ENCODE measurements at places on chromosomes 5 and 9. TPM values are rescaled to one million over a fixed set of nuclear protein-coding genes. Genes with fewer than 3 reads are reported as not detected.

DNA sequence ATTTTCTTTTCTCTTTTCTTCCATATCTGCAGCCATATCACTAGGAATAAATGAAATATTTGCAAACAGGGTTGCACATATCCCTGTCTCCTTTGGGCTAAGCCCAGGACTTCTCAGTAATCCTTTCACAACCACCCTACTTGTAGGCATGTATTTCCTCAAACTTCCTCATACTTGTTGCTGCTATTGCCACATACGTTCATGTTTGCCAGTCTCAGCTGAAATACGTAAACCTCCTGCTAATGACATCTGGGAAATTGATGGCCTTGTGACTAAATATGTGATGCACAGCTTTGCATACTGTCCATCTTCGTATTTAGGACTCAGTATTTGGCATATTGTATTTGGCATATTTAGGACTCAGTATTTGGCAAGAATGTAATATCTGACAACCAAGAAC lies 224.6 kb downstream of the PLK2 start:
- no peaks in the 10 kb centered on the region for H3K36me3 ChIP-seq
- no peak overlapping the region for H3K27ac ChIP-seq
- no peak overlapping the region for H3K4me3 ChIP-seq

DNA sequence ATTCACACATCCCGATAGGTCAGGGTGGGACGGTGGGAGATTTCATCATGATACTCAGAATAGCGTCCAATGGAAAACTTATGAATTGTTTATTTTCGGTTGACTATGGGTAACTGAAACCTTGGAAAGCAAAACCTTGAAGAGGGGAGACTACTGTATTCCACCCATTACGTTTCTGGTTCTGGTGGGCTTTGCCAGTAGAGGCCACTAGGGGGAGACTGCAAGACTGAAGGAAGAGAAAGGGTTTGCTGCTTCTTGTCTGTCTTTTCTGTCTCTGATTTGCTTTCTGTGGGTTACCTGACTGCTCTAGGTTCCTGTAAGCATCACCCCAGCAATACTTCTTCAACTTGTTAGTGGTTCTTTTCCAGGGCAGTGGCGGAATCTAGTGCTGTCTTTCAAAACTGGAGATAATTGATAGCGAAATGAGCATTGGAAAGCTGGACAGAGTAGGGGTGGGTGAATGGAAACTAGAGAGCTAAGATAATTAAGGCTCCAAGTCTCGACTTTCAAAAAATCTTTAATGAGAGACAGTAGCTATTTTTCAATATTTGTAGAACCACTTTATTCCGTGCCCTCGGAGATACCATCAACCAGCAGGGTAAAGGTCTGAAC lies 27.0 kb downstream of the GRIN3A start:
- no peak overlapping the region for H3K27ac ChIP-seq
- H3K27me3 ChIP-seq: no peaks in the 10 kb centered on the region
- DNase-seq: no peak
- H3K4me1 ChIP-seq: no peaks in the 10 kb centered on the region

- H3K4me1 ChIP-seq: no peaks in the 10 kb centered on the region
- H3K4me3 ChIP-seq: no peak overlapping the region
- H3K36me3 ChIP-seq: no peaks in the 10 kb centered on the region
- no peak overlapping the region for H3K27ac ChIP-seq
Measured at GRCh38 chr5:142191776-142192175, 83.2 kb downstream of the NDFIP1 start.

GRCh38 chr9:35910613-35911359 lies 1.5 kb downstream of the SPAAR start:
- no peaks in the 10 kb centered on the region for H3K4me1 ChIP-seq
- H3K27ac ChIP-seq: no peak overlapping the region
- H3K36me3 ChIP-seq: no peaks in the 10 kb centered on the region
- no peak overlapping the region for H3K4me3 ChIP-seq
- H3K27me3 ChIP-seq: no peaks in the 10 kb centered on the region

DNA sequence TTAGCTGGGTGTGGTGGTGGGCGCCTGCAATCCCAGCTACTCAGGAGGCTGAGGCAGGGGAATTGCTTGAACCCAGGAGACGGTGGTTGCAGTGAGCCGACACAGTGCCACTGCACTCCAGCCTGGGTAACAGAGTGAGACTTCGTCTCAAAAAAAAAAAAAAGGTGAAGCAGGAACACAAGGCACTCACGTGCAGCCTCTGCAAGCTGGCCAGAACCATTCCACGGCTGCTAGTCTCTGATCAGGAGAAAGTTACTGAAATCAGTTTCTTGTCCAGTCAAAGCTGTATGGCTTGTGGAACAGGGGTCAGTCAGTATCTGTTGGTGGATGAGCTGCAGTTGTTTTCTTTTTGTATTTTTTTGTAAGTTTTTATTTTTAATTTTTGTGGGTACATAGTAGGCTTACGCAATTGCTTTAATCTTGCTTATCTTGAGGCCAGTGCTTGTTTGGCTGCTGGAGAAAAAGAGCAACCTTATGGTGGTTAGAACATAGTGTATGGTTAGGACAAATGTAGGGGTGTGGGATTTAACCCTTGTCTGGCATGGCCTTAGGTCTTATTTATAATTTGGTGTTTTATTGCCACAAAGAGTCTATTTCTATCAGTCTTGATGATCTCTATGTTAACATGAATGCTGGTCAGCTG lies 32.7 kb upstream of the GTF2H2C start:
- H3K27ac ChIP-seq: no peak overlapping the region

- no peak overlapping the region for H3K27ac ChIP-seq
- no peaks in the 10 kb centered on the region for H3K36me3 ChIP-seq
- no peak overlapping the region for H3K4me3 ChIP-seq
- H3K27me3 ChIP-seq: no peaks in the 10 kb centered on the region
Measured at GRCh38 chr9:30299126-30299780, 2085.2 kb upstream of the ACO1 start.

- H3K27ac ChIP-seq: peak overlapping the region; percentile 22
- no peaks in the 10 kb centered on the region for H3K36me3 ChIP-seq
- peak; percentile 49 for DNase-seq
- H3K4me3 ChIP-seq: peak overlapping the region; percentile 36
Measured at GRCh38 chr9:137461663-137462395, 2.7 kb upstream of the NSMF start.

GRCh38 chr9:93861736-93862358 lies 93.3 kb downstream of the BARX1 start:
- H3K4me3 ChIP-seq: no peak overlapping the region
- no peak overlapping the region for H3K27ac ChIP-seq
- no peaks in the 10 kb centered on the region for H3K4me1 ChIP-seq
- H3K27me3 ChIP-seq: no peaks in the 10 kb centered on the region
- no peaks in the 10 kb centered on the region for H3K36me3 ChIP-seq

DNA sequence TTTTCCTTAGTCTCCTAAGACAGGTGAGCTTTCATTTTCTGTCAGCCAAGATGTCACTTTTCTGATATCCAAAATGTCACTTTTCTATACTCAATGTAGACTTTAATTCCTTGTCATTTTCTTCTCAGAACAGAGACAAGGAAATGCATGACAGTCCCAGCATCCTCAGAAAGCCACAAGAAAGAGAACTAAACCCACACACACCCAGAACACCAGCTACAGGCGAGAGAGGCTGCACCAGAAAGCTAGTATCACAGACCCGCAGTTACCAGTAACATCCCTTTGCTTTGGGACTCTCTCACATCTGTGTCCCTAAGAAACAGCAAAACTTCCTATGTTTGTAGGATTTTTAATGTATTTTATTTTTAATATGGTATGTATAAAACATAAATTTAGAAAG lies 17.1 kb downstream of the TRMO start:
- peaks cover 2% of the 10 kb centered on the region for H3K36me3 ChIP-seq
- no peak for DNase-seq
- H3K27me3 ChIP-seq: no peaks in the 10 kb centered on the region
- peaks cover 8% of the 10 kb centered on the region for H3K4me1 ChIP-seq
- H3K27ac ChIP-seq: no peak overlapping the region
- H3K4me3 ChIP-seq: no peak overlapping the region

- H3K4me3 ChIP-seq: no peak overlapping the region
- H3K27ac ChIP-seq: no peak overlapping the region
- H3K4me1 ChIP-seq: no peaks in the 10 kb centered on the region
- no peaks in the 10 kb centered on the region for H3K36me3 ChIP-seq
- no peaks in the 10 kb centered on the region for H3K27me3 ChIP-seq
Measured at GRCh38 chr9:70498866-70499265, 84.4 kb upstream of the KLF9 start.

- no peak for DNase-seq
- H3K4me3 ChIP-seq: no peak overlapping the region
- H3K36me3 ChIP-seq: peaks cover 18% of the 10 kb centered on the region
- no peaks in the 10 kb centered on the region for H3K27me3 ChIP-seq
- H3K27ac ChIP-seq: peak overlapping the region; percentile 28
- H3K4me1 ChIP-seq: peaks cover 40% of the 10 kb centered on the region
Measured at GRCh38 chr5:7877851-7878250, 8.9 kb downstream of the MTRR start.

DNA sequence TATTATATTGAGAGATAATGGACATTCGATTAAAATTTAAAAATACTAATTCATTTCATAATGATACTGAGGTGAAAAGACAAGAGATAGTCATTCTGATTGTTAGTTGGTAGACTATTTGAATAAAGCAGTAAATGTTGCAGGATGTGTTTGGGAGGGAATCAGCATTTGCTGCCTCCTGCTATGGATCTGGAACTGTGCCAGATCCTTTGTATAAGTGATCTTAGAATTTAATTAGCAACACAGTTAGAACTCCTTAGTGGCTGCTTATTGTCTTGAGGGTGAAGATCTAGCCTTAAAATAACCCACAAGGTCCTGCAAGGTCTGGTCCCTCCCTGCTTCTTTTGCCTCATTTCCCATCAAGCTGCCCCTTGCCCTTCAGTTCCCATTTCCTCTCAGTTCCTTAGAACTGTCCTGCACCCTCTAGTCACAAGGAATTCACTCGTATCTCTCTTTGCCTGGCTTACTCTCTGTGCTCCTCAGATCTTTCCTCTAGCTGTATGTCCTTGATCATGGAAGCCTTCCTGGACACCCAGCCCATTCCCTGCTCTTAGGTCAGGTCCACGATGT lies 12.5 kb downstream of the LECT2 start:
- H3K4me3 ChIP-seq: no peak overlapping the region
- H3K27ac ChIP-seq: no peak overlapping the region
- H3K27me3 ChIP-seq: peaks cover 2% of the 10 kb centered on the region
- H3K4me1 ChIP-seq: no peaks in the 10 kb centered on the region
- DNase-seq: no peak

DNA sequence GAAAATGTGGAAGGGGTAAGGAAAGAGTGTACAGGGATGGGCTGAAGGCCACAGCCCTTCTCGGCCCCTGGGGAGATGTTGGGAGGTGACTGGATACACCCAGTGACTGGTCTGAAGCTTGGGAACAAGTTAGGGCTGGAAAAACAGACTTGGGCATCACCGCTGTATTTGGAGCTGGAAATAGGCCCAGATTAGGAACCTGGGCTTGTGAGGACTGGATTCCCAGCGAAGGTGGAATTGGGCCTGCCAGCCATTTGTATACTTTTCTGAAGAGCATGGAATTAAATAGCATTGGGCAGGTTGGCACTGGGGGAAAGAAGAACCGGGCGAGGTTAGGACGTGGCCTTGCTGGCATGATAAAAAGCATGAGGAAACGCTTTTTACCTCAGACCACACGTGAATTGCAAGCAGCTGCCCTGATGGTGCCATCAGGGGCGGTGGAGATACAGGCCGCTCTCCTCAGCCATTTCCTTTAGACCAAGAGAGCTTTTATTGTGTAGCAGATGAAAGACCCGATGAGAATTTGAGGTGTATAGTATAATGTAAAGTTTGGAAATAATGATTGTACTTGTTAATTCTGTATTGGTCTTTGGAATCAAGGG lies 37.8 kb downstream of the OTULIN start:
- H3K27ac ChIP-seq: no peak overlapping the region
- no peaks in the 10 kb centered on the region for H3K27me3 ChIP-seq
- H3K4me1 ChIP-seq: no peaks in the 10 kb centered on the region
- no peak overlapping the region for H3K4me3 ChIP-seq
- peaks cover 24% of the 10 kb centered on the region for H3K36me3 ChIP-seq
- DNase-seq: no peak

- H3K4me1 ChIP-seq: no peaks in the 10 kb centered on the region
- H3K27me3 ChIP-seq: no peaks in the 10 kb centered on the region
- no peak overlapping the region for H3K4me3 ChIP-seq
- H3K36me3 ChIP-seq: no peaks in the 10 kb centered on the region
Measured at GRCh38 chr5:82789095-82789494, 288.1 kb downstream of the TMEM167A start.

DNA sequence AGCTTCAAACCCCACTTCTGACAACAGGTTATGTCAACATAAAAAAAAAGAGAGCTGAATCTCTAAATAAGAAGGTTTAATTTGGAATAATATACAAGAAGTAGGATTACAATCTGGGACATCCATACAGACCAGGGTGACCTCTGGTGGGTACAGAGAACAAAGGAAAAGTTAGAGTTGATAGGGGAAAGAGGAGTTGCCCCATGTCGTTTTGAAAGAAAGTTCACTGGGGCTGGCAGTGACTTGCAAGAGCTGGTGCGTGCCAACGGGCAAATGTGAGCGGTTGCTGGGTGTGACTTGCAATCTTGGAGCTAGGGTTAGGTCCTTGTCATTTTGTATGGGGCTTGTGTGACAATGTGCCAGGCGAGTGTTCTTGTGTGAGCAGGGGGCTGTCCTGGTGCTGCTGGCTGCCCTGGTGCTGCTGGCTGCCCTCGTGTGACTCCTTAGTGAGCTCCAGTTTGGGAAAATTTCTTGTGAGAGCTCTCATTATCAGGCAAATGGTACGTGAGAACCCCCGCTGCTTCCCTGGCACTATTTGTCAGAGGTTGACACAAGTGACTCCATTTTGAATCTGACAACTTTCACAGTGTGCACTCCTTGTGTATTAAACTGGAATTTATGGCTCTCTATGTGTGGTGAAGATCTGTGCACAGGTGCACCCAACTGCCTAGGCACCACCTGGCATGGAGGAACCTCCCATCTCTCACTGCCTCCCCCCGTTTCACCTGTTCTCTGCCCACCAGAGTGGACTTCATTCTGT lies 69.8 kb downstream of the UBE2QL1 start:
- H3K27ac ChIP-seq: no peak overlapping the region
- H3K36me3 ChIP-seq: no peaks in the 10 kb centered on the region
- H3K4me3 ChIP-seq: no peak overlapping the region
- H3K4me1 ChIP-seq: no peaks in the 10 kb centered on the region

DNA sequence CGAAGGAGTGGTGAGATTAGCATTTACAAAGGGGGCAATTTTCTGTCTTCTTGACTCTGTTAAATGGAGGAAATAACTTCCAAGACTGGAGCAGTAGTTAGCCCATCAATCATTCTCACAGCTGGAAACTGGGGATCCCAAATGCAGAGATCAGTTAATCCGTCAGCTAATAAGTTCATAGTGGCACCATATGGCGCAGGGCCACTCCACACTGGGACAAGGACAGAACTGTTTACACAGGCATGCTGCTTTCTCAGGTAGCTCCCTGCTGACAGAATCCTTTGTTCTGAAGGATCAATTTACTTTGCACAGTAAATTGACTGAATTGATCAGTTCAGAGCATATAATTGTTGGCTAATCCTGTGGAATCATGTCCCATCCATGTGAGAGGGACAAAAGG lies 395.7 kb downstream of the TMEM161B start:
- no peak for DNase-seq
- no peaks in the 10 kb centered on the region for H3K27me3 ChIP-seq
- no peaks in the 10 kb centered on the region for H3K4me1 ChIP-seq
- H3K27ac ChIP-seq: no peak overlapping the region

- H3K36me3 ChIP-seq: no peaks in the 10 kb centered on the region
- peaks cover 2% of the 10 kb centered on the region for H3K27me3 ChIP-seq
- no peaks in the 10 kb centered on the region for H3K4me1 ChIP-seq
- DNase-seq: no peak
- no peak overlapping the region for H3K4me3 ChIP-seq
Measured at GRCh38 chr5:174344335-174344734, 298.8 kb downstream of the NSG2 start.

GRCh38 chr9:117458066-117458465 lies 43.2 kb upstream of the ASTN2 start:
- H3K27me3 ChIP-seq: no peaks in the 10 kb centered on the region
- no peak overlapping the region for H3K4me3 ChIP-seq
- H3K4me1 ChIP-seq: no peaks in the 10 kb centered on the region
- no peak overlapping the region for H3K27ac ChIP-seq

CNTNAP3B gene
- total RNA-seq: 0.21 TPM

OLFM1 gene
- total RNA-seq: 0.21 TPM

ANKDD1B gene
- 0.87 TPM for total RNA-seq

KCNV2 gene
- total RNA-seq: 0.11 TPM

MYOT gene
- total RNA-seq: not detected

All from GM12878 (cell line).